ENCODE measurements at places on chromosomes 4 and X.

GRCh38 chr4:52861171-52861823 is 820 bp upstream of the RASL11B start:
- no peak for DNase-seq

DNA sequence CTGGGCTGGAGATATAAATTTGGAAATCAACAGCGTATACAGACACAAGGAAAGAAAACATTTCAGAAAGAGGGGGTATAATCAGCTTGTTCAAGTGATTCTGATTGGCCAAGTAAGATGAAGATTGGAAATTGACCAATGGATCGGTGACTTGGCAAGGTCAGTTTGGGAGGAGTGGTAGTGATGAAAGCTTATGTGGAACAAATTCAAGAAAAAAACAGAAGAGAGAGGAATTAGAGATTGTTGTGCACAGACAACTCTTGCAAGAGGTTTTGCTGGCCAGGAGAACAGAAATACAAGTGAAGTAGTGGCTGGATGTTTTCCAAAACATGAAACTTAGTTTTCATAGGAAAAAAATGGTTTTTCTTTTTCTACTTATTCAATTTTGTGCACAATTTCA is 16.3 kb downstream of the CD38 start:
- no peak for DNase-seq

- no peak for DNase-seq
Observed at GRCh38 chr4:1137063-1137776, 23.9 kb upstream of the RNF212 start.

- DNase-seq = no peak
Observed at GRCh38 chr4:88706574-88706973, 8.9 kb upstream of the NAP1L5 start.

DNA sequence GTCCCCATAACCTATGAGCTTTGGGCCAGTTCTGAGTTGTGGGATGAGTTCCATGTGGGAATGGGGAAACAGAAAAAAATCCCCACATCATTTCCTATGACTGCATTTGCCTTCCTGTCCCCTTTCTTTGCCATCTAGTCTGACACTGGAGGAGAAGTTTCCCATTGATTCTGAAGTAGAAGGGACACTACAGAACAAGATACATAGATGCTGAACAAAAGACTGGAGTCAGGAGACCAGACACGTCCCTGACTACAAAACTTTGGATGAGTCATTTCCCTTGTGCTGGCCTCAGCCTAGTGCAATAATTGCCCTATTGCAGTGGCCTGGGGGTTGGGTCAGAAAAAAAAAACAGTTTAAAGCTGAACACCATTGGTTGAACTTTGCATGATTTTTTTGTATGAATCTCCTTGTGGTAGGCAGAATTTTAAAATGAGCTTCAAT is 22.1 kb downstream of the BEX3 start:
- no peak for DNase-seq

GRCh38 chr4:38516190-38516589 is 147.8 kb upstream of the KLF3 start:
- no peak for DNase-seq

GRCh38 chrX:153554519-153555167 is 37.2 kb downstream of the ATP2B3 start:
- peak; percentile 28 for DNase-seq

- no peak for DNase-seq
Observed at GRCh38 chr4:5460106-5460801, 248.1 kb downstream of the EVC2 start.

- DNase-seq = no peak
Observed at GRCh38 chr4:67697860-67698687, 2.9 kb downstream of the UBA6 start.

- no peak for DNase-seq
Observed at GRCh38 chr4:159545556-159545955, 442.7 kb downstream of the RAPGEF2 start.

- no peak for DNase-seq
Observed at GRCh38 chrX:9458516-9459078, 6.3 kb upstream of the TBL1X start.

GRCh38 chr4:105741548-105741947 is 33.0 kb downstream of the GSTCD start:
- DNase-seq = no peak

DNA sequence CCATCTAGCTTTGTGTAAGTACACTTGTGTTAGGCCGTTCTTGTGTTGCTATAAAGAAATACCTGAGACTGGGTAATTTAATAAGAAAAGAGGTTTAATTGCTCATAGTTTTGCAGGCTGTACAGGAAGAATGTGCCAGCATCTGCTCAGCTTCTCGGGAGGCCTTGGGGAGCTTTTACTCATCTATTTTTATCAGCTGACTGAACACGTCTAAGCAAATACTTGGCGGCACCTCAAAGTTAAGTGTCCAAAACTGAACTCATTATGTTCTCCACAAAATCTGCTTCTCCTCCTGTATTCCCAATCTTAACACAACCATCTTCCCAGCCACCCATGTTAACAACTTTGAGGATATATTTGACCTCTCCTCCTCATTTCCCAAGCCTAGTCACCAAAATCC is 42.4 kb upstream of the GATB start:
- DNase-seq = no peak

DNA sequence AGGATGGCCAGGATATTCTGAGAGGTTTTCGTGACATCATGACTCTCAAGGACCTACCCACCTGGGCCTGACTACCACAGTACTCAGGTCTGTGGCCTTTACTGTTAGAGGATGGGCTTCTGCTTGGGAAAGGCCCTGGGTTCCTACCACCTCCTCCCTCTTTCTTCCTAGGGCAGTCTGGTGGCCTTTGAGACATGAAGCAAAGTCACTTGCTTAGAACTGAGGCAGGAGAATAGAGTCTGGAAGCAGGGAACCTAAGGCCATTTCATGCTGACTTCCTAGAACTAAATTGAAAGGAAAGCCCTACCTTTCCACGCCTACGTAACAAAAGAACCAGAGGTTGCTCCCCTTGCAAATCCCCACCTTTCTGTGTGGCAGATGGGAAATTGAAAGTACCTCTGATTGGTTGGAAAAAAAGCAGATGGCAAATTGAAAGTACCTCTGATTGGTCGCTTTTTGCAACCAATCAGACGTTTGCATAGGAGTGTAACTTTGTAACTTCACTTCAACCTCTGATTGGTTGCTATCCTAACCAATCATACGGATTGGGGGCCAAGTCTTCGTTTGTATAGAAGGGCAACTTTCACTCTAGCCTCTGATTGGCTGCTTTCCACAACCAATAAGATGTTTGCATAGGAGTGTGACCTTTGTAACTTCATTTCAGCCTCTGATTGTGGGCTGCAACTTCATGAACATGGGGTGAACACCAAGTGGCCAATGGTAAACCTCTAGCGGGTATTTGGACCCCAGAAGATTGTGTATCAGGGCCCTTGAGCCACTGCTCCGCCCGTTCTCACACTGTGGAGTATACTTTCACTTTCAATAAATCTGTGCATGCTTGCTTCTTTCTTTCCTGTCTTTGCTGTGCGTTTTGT is 9.9 kb upstream of the AKAP14 start:
- no peak for DNase-seq

DNA sequence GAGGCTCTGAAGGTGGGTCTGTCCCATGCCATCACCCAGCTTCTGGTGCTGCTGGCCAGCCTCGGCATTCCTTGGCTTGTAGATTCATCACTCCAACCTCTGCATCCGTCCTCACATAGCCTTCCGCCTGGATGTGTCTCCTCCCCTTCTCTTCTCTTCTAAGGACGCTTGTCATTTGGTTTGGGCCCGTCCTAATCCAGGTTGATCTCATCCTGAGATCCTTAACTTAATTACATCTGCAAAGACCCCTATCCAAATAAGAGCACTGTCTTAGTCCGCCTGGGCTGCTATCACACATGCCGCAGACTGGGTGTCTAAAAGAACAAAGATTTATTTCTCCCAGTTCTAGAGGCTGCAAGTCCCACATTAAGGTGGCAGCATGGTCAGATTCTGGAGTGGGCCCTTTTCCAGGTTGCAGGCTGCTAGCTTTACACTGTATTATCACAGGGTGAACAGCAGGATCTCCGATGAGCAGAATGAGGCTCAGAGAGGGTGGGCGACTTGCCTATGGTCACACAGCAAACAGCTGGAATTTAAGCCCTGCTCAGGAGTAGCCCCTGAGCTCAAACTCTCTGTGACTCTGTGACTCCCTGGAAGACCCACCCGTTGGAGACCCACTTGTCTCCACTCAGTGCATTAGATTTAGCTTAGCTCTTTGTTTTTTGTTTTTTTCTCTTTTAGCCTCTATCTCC is 113.1 kb downstream of the STK32B start:
- DNase-seq = no peak

GRCh38 chrX:3651277-3651676 is 62.2 kb downstream of the PRKX start:
- DNase-seq = no peak

GRCh38 chr4:139913995-139914598 is 239.9 kb downstream of the MAML3 start:
- DNase-seq = no peak

- no peak for DNase-seq
Observed at GRCh38 chrX:1491851-1492349, 39.2 kb upstream of the ASMTL start.

- no peak for DNase-seq
Observed at GRCh38 chrX:38768079-38768478, 33.2 kb upstream of the MID1IP1 start.

DNA sequence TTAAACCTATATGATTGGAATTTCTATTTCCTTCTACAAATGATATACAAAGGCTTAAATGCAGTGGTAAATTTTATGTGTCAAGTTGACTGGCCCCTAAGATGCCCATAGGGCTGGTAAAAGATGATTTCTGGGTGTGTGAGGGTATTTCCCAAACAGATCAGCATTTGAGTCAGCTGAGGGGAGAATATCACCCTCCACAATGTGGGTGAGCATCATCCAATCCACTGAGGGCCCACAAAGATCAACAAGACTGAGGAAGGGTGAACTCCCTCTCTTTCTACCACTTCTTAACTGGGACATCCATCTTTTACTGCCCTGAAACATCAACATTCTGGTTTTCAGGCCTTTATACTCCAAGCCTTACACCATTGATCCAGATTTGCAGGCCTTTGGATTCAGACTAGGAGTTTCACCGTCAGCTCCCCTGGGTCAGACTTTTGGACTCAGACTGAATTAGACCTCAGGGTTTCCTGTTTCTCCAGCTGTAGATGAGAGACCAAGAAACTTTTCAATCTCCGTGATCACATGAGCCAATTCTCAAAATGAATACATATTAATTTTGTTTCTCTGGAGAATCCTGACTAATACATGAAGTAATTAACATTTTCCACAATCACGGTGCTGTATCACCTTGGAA is 1020.7 kb upstream of the SLIT2 start:
- no peak for DNase-seq

- no peak for DNase-seq
Observed at GRCh38 chrX:131955099-131955777, 67.9 kb upstream of the STK26 start.

- DNase-seq = no peak
Observed at GRCh38 chrX:114065577-114066223, 518.2 kb upstream of the HTR2C start.

DNA sequence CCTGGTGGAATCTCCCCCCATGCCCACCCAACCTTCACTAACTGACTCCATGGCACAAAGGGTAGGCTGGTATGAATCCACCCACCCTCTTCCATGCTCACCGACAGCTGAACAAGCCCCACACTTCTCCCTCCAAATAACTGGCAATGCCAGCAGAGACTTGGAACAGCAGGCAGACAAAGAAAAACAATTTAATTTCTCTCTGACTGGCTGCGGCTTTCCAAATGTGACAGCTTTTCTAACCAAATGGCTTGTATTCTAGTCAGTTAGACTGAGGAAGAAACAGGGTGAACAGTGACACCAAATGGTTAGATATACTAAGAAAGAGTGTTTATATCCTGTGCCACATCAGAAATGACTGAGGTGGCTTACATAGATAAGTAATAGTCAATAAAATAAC is 199.3 kb upstream of the ADAMTS3 start:
- DNase-seq = no peak

DNA sequence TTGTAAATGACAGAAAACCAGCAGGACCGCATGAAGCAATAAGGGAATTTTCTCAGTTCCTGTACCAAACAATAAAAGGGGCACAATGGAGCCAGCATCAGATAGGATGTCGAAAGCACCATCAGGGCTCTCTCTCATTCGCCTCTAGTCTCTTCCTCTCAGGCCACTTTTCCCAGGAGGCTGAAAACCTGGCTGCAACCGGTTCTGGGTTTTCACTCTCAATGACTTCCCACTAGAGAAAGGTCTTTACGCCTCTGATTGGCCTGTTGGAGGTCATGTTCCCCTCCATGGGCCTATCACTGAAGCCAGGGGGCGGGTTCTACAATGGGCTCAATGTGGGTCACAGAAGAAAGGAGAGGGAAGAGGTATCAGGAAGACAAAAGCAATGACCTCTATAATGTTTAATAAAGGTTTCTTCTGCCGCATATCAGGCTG is 29.3 kb downstream of the ZNF827 start:
- no peak for DNase-seq

GRCh38 chr4:95153182-95153581 is 395.4 kb downstream of the BMPR1B start:
- no peak for DNase-seq

- no peak for DNase-seq
Observed at GRCh38 chr4:105145903-105146275, 787 bp upstream of the TET2 start.

DNA sequence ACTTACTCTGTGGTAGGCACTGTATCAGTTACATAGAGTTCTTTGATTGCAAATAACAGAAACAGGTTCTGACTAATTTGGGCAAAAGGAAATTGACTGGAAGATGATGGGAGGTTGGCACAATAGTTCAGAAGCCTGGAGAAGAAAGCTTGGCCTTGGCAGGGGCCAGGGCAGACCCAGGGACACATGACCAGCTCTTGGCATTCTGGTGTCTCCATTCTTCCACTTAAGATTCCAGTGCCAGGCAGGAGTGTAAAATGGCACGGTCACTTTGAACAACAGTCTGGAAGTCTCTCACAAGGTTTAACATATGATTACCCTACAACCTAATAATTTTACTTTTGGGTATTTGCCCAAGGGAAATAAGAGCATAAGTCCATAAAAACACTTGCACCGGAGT is 175.9 kb downstream of the BCOR start:
- no peak for DNase-seq

- DNase-seq = no peak
Observed at GRCh38 chrX:100976211-100976610, 6.7 kb downstream of the ARL13A start.

DNA sequence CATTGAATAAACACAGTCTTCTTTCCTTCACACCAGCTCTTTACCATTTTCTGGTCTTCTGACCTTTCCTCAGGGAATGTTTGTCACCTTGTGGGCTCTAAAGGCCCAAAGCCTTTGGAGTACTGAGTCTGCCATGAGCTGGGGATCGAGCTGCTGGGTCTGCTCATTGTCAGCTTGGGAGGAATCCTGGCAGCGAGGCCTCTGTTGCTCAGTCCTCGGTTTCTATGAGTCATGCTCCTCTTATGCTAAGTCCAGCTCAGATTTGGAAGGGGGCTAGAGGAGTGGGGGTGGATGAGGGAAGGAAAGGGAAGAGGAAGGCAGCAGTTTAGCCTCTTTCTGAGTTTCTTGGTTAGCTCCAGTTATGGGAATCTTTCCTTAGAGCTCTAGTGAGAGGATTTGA is 31.1 kb downstream of the NHSL2 start:
- no peak for DNase-seq

- no peak for DNase-seq
Observed at GRCh38 chr4:9611101-9611500, 166.9 kb downstream of the DEFB131A start.
